Stimulated activated CD4-positive, alpha-beta T cell treated with anti-CD3 and anti-CD28 coated beads, Interleukin-4, amount 100 ng/mL, for 1 hour (primary cell): ENCODE measurements at places on chromosomes 1 and 21.

DNA sequence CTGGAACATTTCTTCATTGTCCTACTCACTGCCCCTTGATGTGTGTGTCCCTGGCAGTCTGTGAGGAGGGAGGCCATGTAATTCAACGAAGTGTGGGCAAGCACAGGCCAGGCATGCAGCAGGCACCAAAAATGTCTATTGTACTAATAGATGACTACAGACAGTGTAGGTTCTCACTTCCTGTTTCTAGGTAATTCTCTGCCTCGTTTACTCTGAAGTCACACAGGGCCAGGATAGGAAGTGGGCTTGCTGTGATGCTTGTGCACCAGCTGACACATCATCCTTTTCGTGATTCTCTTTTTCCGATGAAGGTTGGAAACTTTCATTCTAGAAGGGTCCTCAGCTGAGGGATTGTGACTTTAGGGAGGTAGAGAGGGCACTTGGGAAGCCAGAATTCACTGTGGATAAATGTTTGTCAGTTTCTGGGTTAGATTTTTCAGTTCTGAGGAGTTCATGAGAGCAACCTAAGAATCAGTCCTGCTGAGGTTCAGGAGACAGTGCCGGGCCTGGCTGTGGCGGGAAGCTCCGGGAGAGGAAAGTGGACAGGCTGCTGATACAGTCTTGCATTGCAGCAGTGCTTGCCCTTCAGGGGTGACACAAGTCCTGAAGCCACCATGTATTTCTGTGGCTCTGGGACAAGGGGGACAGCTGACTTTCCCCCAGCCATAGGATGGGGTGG lies 4.3 kb upstream of the CSF1 start:
- DNase-seq = peak; percentile 36

DNA sequence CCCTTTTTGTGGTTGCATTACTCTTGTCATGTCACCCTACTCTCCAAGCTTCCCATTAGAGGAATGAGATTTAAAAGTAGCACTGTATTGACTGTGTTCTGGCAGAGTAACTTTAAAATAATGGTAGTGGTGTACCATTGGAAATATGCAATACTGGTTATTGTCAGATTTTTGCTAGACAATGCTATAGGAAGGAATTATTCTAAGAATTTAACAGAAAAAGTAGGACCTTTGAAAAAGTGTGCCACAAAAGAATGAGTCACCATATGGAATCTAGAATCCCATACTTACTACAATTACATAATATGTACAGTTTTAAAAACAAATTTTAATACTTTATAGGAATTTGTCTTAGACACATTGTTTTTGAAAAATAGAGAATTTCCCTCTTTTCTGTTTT lies 13.8 kb downstream of the MIER1 start:
- DNase-seq = no peak

- DNase-seq = no peak
These were observed 88.0 kb upstream of the TLR5 start for GRCh38 chr1:223231011-223231572.

GRCh38 chr21:43842742-43843141 lies 22.3 kb upstream of the AGPAT3 start:
- no peak for DNase-seq

DNA sequence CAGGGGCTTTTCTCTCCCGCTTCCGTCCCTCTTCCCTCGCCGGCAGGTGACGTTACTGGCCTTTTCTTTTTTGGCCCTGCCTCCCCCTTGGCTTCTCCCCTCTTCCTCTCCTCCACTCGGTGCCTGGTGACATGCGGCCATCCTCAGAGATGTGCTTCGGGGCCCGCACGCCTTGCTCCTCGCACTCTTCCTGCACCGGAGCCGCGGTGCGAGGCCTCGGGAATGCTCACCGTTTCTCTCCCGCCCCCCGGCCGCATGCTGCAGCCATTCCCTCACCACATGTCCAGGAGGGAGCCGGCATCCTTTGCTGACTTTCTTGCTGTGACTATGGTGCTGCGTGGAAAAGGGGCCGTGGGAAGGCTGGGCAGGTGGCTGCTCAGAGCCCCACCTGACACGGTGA lies 39.3 kb downstream of the PDE9A start:
- DNase-seq = no peak

DNA sequence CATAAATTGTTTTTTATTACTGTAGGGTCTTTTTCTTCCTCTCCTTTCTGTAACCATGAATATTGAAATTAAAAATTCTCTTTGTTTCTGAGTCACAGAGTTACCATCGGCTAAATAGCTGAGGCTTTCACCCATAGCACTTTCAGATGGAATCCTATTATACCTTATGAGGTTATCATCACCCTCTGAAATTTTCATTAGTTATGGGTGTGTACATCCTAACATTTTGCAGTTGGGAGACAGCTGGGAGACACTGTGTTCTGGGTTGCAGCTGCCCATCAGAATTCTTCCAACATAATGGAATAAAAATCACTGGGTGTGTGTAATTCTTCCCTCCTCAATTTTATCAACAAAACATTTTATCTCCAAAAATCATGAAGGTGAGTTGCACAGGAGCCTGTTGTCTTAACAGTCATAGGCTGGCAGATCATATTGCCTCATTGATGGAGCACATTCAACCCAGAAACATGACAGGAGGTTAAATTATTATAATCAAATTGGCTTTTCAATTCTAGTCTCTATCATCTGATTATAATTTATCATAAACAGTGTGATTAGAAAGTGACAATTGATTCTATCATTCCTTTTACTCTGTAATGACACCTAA lies 17.4 kb downstream of the CYYR1 start:
- no peak for DNase-seq

DNA sequence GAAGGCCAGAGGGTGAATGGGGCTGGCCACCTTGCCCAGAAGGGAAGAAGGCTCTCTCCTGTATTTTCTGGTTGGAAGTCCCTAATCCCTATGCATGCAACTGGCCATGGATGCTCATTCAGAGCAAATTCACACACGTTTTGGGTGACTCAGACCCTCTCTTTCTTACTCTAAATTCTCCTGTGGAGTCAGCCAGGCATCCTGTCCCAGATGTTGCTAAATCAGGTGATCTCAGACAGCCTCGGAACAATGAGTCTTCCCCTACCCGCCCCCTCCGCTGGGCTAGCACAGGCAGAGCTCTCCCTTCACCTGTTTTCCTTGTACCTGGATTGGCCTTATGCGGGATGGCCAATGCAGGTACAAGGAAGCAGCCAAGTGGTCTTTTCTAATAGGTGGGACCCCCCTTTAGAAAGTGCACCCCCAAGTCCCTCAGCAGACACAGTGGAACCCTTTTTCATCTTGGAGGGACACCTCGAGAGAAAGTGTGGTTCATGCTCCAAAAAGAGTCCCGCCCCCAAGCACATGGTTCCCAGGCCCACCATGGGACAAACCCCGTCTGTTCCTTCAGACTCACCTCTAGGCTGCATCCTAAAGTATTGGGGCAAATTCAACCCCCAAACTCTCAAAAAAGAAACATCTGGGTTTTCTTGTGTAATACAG lies 8.6 kb downstream of the S100A6 start:
- DNase-seq = no peak

- no peak for DNase-seq
These were observed 38.0 kb downstream of the LAMC1 start for GRCh38 chr1:183061194-183061593.

- no peak for DNase-seq
These were observed 25.3 kb downstream of the MIXL1 start for GRCh38 chr1:226248796-226249195.

GRCh38 chr1:165487921-165488320 lies 43.0 kb upstream of the RXRG start:
- no peak for DNase-seq

- no peak for DNase-seq
These were observed 2.7 kb downstream of the LCE1F start for GRCh38 chr1:152777510-152778137.

- no peak for DNase-seq
These were observed 40.0 kb downstream of the CDCP2 start for GRCh38 chr1:54112705-54113368.

DNA sequence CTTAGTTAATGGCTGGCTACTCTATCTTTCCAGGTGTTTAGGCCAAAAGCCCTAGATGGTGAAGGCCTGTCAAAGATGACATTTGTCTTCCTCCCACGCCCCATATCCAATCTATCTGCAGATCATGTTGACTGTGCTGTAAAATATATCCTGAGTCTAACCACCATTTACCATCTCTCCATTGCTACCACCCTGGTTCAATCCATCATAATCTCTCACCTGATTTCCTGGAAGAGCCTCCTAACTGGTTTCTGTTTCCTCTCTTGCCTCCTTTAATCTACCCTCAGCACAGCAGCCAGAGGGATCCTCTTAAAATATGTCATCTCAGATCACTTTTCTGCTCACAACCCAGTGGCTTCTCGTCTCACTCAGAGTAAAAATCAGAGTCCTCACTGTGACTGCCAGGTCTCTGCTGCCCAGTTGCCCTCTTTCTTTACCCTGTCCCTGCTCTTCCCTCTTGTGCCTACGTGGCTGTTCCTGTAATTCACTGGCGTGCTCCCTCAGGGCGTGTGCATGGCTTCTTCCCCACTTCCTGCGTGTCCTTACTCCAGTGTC lies 17.8 kb downstream of the TMEM50A start:
- no peak for DNase-seq

DNA sequence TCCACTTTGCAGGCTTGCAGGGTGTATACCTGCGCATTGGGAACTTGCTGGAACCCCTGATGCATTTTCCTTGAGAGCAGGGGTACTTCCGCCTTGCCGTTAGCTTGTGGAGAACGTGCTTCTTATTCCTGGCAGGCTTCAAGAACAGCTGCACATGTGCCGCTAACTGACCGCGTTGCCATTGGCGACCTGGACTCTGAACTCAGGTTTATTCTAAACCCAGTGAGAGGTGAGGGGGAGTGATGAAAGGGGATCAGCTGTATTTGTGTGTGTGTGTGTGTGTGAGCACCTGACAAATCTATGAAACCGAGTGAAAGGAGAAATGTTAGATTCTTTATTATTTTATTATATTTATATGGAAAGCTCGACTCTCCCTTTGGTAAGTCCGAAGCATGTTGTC lies 128.6 kb downstream of the HUNK start:
- no peak for DNase-seq

DNA sequence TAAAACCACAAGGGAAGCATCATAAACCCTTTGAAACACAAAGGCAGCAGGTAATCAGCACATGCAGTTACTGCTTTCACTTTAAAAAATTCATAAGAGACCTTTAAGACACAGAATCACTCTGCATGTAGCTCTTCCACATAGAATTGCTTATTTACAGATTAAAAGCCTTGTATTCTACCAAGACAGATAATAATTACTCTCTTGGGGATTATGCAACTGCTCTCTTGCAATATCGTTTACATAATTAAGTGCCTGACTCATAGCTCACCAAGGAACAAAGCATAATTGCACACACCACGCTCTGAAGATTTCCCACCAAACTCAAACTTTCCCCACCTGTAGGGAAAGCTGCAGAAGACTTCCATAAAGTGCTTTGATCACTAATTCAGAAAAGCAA lies 87.9 kb downstream of the VAV3 start:
- DNase-seq = no peak

GRCh38 chr1:94382201-94382600 lies 36.0 kb upstream of the ABCD3 start:
- DNase-seq = no peak

- no peak for DNase-seq
These were observed 144.3 kb upstream of the PRMT6 start for GRCh38 chr1:106912131-106912530.

- DNase-seq = no peak
These were observed 9.4 kb downstream of the SELENON start for GRCh38 chr1:25809283-25809926.

GRCh38 chr1:228209657-228210056 lies 1.8 kb downstream of the OBSCN start:
- no peak for DNase-seq

- DNase-seq = no peak
These were observed 32.1 kb upstream of the ADORA3 start for GRCh38 chr1:111535256-111536191.

DNA sequence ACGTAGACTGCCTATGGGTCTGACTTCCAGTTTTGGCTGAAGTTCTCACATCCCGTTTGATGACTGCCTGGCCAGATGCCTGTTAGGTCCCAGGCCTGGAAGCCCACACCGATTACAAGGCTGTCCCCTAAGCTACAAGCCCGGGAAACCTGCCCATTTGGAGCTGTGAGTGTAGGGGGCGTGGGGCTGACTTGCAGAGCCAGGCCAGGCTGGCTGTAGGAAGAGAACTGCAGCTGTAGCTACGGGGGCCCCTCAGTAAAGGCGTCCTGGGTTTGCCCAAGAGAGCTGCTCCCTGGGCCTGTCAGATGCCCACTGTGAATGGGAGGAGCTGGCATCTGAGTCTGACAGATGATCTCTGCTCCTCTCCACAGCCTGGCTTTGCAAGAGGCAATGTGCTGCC lies 199.7 kb downstream of the CAMTA1 start:
- DNase-seq = no peak

DNA sequence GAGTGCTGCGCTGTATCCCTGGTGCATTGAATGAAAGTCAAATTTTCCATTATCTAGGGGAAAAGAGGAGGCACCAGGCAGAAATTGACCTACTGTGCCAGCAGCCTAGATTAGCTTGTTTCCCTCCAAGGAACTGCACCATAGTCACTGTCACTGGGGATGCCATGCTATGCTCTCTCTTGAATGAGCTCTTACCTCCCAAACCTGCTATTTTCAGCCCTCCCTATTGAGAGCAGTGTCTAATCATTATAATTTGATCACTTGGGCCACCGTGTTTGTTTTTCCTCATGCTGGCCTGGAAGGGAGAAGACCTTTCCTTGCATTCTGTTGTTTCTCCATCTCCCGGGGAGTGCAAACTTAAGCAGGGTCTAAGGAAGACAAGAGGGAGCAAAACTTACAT lies 492.9 kb downstream of the SIPA1L2 start:
- no peak for DNase-seq

DNA sequence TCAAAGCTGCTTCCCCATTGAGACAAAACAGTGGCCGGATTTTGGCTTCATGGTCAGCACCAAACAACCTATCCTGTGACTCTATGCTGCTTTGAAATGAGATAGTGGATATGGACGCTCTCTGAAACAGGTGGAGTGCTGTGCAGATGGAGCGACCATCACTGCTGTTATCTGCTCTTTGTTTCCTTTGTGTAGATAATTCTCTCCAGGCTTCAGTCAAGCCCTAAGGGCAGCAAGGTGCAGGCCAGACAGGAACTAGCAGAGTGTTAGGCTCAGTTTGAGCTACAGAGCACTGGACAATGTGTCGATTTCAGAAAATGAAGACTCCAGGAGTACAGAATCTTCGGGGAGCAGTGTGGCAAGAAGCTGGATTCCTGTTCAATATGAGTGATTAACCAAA lies 4.8 kb upstream of the IRF6 start:
- DNase-seq = no peak

- DNase-seq = peak; percentile 38
These were observed 493 bp downstream of the DISC1 start for GRCh38 chr1:231626951-231627614.

- no peak for DNase-seq
These were observed 104.4 kb downstream of the GLIS1 start for GRCh38 chr1:53634571-53634979.

GRCh38 chr1:154608397-154609270 lies 648 bp upstream of the ADAR start:
- peak; percentile 33 for DNase-seq

DNA sequence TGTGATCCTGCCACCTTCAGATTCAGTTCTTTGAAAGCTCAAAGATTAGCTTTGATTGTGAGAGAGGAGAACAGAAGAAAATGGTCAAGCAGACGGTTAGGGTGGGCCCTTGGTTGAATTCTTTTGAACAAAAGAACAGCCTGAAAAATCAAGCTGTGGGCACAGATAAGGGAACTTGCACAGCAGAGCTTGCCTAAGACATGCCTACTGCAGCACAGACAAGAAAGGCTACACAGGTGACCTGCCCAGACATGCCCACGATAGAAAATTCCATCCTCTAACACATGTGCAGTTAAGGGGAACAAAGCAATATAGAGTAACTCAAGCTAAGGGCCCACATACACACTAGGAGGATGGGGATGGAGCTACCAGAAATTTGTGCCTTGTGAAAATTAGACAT lies 512.5 kb upstream of the LRRC7 start:
- no peak for DNase-seq
